ENCODE measurements at places on chromosomes 3 and 15.

GRCh38 chr3:119809249-119810017, 27.5 kb downstream of the NR1I2 start:
- peak; percentile 29 for DNase-seq

DNA sequence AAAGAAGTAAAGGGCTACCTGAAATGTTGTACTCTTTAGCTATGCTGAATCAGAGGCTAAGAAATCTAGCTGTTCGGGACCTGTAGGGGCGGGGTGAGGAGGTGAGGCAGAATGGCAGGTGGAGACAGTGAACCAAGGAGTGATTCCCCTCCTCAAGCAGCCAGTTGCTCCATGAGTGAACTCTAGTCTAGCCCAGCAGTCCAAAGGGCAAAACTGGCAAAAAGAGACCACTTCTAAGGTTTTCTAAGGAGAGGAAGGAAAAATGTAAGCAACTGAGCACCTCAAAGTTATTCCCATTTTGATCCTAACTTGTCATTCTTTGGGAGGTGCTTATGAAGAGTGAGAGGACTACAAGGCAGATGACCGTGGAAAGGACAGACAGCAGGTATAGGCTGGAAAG, 19.3 kb upstream of the TOPAZ1 start:
- DNase-seq, result no peak

GRCh38 chr3:126105691-126106187, 21.8 kb upstream of the SLC41A3 start:
- no peak for DNase-seq

DNA sequence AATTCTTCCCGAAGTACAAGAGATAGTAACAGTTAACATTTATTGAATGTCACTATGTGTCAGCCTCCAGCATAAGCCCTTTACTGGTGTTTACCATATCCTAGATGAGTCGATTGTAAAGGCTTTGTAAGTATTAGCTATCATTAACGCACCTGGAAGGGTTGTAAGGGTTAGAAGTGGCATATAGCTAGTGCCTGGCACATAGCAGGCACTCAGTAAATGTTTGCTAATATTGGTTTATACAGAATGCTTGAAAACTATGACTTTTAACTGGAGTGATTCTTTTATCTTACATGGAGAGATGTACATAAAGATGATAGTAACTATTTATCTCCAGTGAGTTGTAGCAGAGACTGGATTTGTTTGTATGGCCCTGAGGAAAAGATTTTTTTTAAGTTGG, 46.3 kb upstream of the ATP11B start:
- no peak for DNase-seq

DNA sequence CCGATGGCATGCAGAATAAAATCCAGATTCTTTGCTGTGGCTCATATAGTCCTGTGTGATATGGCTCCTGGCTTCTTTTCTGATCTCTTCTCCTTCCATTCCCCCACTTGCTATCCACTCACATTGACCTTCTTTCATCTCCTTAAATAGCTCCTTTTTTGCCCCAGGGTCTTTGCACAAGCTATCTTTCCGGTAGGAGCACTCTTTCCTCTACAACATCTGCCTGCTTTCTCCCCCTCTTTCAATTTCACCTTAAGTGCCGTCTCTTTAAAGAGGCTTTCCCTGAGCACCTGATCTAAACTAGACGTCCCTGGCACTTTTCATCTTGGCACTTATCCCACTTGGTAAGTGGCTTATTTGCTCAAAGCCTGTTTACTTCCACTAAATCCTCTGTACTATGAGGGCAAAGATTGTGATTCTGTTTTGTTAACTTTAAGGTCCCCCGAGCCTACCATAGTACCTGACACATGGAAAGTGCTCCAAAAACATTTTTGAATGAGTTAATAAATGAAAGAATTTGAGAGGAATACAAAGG, 323.3 kb upstream of the TLE3 start:
- no peak for DNase-seq

DNA sequence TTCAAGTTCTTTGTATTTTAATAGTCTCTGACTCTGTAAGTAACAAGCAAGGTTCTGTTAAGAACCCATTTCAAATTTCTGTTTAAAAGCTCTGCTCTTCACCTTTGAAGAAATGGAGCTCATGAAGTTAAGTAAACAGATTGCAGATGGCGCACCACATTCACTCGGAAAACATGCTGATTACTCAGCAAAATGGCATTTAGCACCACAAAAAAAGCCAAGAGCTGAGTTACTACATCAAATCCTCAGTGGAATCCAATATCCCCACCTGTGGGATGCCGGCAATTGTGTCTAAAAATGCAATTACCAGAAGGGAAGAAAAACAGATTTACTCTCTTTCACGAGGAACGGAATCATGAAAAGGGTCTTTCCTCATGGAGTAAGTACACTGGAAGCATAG, 758.0 kb downstream of the NTRK3 start:
- no peak for DNase-seq

- DNase-seq, result no peak
Measured at GRCh38 chr15:66842710-66843441, 140.8 kb downstream of the SMAD6 start.

- no peak for DNase-seq
Measured at GRCh38 chr3:169579116-169579710, 84.3 kb downstream of the MECOM start.

GRCh38 chr3:126480206-126480605, 4.5 kb upstream of the ZXDC start:
- no peak for DNase-seq

DNA sequence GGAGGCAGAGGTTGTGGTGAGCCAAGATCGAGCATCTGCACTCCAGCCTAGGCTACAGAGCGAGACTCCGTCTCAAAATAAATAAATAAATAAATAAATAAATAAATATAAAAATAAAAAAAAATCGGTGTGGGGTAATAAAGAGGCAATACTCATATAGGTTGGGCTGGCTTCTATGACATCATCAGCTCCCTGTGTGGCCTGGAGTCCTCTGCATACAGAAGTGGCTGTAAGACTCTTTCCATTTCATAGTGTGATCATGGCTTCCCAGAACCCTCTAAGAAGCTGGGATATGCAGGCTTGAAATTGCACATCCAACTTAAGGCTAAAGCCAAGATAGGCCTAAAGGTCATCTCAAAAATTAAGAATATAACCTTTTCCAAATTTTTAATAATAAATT, 101.6 kb downstream of the ZIC4 start:
- no peak for DNase-seq

- DNase-seq, result no peak
Measured at GRCh38 chr3:160098261-160098908, 109.8 kb downstream of the IL12A start.

GRCh38 chr3:69330891-69331400, 54.9 kb downstream of the FRMD4B start:
- DNase-seq, result no peak

- DNase-seq, result no peak
Measured at GRCh38 chr3:159950156-159950898, 38.3 kb upstream of the IL12A start.

DNA sequence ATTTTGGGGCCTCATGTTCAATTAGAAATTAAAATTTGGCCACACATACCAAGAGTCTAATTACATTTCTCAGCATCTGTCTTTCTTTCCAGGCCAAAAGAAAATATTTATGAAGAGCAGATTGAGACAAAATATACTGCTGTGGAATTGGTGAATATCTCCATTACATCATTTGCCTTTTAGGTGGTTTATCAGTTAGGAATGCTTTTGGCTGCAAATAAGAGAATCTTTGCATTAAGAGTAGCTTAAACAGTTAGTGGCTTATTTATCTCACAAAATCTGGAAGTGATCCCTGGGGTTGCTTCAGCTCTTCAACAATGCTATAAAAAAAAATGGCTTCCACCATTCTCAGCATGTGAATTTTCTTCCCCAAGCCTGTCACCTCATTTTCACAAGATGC, 308.7 kb downstream of the MAGI1 start:
- DNase-seq, result no peak

GRCh38 chr3:193915613-193916012, 220.3 kb upstream of the HES1 start:
- no peak for DNase-seq

DNA sequence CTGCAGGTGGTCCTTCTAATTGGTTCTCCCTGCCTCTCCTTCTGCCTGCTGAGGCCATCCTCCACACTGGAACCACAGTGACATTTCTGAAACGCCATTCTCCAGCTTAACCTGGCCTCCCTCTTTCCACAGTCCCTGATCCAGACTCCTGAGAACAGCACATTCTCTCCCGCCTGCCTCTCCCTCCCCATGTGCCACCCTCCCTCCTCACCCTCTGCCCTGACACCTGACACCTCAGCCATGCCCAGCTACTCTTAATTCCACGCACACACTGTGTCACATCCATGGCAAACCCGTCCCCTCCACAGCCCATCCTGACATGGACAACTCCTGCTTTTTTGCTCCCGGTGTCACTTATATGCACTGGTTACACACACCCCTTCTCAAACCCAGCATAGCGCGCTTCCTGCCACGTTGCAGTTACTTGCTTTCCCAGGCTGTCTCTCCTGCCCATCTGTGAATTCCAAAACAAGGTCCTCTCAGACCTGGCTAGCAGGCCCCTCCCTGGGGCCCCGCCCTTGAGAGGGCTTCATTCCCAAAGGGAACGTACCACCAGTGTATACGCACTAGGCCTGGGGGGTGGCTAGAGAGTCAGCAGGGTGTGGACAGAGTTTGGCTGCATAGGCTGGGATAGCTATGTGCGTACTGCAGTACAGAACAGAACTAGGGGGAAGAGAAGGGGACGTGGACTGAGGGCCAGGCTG, 92.7 kb upstream of the BLM start:
- DNase-seq, result no peak

GRCh38 chr15:100229181-100230163, 112.3 kb downstream of the ADAMTS17 start:
- no peak for DNase-seq

- no peak for DNase-seq
Measured at GRCh38 chr3:34008191-34008590, 209.8 kb downstream of the PDCD6IP start.

- DNase-seq, result no peak
Measured at GRCh38 chr3:185677146-185677829, 91.2 kb downstream of the SENP2 start.

GRCh38 chr3:172869368-172869771, 118.8 kb downstream of the ECT2 start:
- no peak for DNase-seq

DNA sequence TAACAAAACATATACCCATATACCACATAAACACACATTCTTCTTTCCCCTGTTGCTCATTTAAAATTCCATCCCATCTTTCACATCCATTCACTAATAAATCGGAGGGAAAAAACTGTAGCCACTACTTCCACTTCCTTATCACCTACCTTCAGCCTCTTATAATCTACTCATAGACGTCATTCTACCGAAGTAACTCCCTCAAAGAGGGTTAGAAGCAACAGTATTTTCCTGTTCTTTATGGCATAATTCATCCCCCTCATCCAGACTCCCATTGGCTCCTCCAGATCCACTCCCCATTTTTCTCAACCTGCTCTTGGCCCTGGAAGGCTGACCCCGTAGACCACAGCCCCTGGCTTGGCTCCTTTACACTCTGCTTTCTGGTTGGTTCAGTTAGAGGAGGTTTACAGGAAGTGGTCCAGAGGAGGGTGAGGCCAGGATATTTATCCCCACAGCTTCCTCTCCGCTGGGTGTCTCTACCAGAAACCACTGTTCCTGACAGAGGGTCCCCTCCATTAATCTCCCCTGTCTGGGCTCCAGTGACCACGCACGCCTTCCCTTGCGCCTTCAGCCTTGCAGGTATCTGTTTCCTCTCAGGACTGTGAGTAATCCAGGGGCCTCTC, 46.3 kb downstream of the FMN1 start:
- peak; percentile 11 for DNase-seq

GRCh38 chr3:187063286-187064121, 75.8 kb downstream of the RPL39L start:
- DNase-seq, result no peak

DNA sequence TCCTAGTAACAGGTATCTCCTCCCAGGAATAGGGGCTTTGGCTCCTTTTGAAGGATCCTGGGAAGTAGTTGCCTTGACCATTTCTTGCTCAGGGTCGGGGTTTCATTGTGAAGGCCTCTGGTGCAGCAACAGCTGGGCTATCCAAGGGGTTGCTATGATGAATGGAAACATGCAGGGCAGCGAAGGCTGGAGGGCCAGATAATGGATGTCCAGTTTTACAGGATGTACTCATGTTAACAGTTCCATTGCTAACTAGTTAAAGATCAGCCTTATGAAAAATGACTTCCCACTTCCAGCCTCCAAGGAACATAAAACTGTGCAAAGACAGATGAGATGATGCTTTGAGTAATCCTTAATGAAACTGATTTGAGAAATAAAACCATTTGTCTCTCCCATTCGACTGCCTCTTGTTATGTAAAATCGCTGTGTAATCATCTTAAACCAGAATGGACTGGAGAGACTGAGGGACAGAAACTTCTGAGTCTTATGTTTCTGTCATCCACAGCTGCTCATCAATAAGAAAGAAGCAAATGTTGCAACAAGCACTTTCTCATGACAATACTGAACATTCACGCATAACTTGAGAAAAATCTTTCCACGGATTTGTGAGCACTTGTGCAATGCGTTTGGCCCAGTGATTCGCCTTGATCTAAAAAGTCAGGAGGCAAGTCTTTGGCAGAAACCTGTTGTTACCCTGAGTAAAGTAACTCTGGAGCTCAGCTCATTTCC, 473.5 kb upstream of the RGMA start:
- DNase-seq, result no peak

- no peak for DNase-seq
Measured at GRCh38 chr3:184186902-184187207, 856 bp downstream of the ABCF3 start.

GRCh38 chr15:52078876-52079700, 33.5 kb downstream of the BCL2L10 start:
- DNase-seq, result peak; percentile 90

- DNase-seq, result no peak
Measured at GRCh38 chr3:32004113-32004765, 22.7 kb downstream of the ZNF860 start.

GRCh38 chr15:25761971-25762662, 101.0 kb downstream of the ATP10A start:
- peak; percentile 18 for DNase-seq

- DNase-seq, result no peak
Measured at GRCh38 chr3:56899851-56900250, 98.1 kb upstream of the ARHGEF3 start.

DNA sequence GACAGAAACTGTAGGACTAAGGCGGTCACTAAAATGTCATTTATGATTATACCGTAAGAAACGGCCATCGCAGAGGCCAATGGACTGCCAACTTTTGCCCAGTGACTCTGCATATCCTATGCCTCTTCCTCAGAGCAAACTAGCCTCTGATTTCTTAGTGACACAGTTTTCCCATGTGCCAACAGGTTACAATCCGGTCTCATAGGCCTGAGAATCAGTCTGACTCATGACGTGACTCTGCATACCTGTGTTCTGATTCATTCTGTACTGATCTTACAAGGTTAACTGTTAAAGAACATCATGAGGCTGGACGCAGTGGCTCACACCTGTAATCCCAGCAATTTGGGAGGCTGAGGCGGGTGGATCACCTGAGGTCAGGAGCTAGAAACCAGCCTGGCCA, 17.8 kb downstream of the RUBCN start:
- DNase-seq, result no peak

DNA sequence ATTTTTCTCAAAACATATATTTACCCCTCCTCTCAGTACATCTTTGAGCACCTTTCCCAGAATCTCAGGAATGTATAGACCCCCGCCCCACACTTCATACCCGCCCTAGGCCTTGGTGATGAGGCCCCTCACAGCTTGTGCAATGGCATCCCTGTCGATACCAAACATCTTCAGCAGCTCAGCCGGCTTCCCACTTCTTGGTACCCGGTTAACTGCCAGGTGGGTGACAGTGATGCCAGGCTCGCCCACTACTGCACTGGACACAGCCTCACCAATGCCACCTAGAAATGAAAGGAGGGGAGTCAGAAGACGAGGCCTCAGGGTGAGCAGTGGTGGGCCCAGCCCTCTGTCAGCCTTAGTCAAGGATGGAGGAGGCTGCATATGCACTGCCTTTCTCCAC, 30.2 kb downstream of the TKT start:
- no peak for DNase-seq

All from activated naive CD8-positive, alpha-beta T cell treated with anti-CD3 and anti-CD28 coated beads, Interleukin-2, amount 50 U/mL, for 24 hours (primary cell).